ENCODE measurements at places on chromosomes 13 and 19. TPM values are rescaled to one million over a fixed set of nuclear protein-coding genes. Genes with fewer than 3 reads are reported as not detected.

The CGB8 gene
- total RNA-seq, result not detected

- no peaks in the 10 kb centered on the region for H3K27me3 ChIP-seq
- no peaks in the 10 kb centered on the region for H3K4me1 ChIP-seq
- no peaks in the 10 kb centered on the region for H3K36me3 ChIP-seq
- H3K27ac ChIP-seq, result no peak overlapping the region
- DNase-seq, result no peak
Measured at GRCh38 chr19:28289295-28290063, 923.5 kb downstream of the UQCRFS1 start.

The ICAM4 gene
- 2.9 TPM for total RNA-seq

DNA sequence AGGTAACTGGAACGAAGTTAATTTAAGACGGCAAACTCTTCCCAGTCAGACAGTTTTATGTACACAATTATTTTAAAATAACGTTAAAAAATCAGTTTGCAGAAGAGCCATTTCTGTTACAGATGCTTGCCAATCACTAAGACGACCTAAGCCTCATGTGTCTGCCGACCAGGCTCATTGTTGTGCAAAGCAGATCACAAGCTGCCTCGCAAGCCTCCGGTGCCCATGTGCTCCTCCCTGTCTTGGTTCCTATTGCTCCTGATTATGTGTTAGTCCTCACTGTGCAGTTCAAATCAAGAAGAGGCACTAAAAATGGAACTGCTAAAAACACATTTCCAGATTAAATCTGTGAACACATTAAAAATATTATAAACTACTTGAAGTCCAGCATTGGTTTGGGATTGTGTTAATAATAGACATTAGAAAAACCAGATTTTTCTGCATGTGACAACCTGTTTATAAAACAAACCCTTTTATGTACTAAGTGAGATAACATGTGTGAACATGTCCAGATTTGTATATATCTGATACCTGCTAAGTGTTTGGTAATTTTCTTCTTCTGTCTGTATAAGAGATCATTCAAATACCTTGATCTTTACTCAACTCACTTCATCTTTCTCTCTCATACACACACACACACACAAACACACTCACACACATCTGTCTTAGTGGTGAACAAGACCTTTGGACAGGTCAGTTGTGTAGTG is 81.9 kb upstream of the SLC15A1 start:
- no peaks in the 10 kb centered on the region for H3K4me1 ChIP-seq
- H3K27ac ChIP-seq, result no peak overlapping the region
- no peaks in the 10 kb centered on the region for H3K27me3 ChIP-seq
- no peak for DNase-seq
- H3K4me3 ChIP-seq, result no peak overlapping the region

The GALP gene
- not detected for total RNA-seq

GRCh38 chr13:33321686-33322542 is 36.4 kb upstream of the STARD13 start:
- H3K4me3 ChIP-seq, result no peak overlapping the region
- no peaks in the 10 kb centered on the region for H3K27me3 ChIP-seq
- DNase-seq, result no peak
- H3K36me3 ChIP-seq, result no peaks in the 10 kb centered on the region
- no peaks in the 10 kb centered on the region for H3K4me1 ChIP-seq

DNA sequence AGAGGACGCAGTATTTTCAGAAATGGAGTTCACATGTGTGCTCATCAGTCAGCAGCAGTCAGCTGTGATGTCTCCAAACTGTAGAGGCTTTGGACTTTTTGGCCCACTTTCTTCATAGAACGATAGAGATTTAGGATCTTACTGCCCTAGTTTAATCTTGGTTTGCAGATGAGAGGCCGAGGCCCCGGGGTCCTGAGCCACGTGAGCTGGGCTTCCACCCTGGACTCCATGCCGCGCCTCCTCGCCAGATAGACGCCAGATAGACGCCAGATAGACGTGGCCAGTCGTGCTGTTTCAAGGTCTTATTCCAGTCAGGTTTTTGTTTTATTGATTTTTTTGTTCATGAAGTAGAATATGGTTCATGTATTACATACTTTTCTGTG is 11.7 kb upstream of the MCF2L start:
- H3K4me1 ChIP-seq, result peaks cover 79% of the 10 kb centered on the region
- H3K36me3 ChIP-seq, result no peaks in the 10 kb centered on the region

GRCh38 chr19:8631425-8631819 is 989 bp downstream of the NFILZ start:
- DNase-seq, result peak; percentile 86
- peaks cover 49% of the 10 kb centered on the region for H3K4me1 ChIP-seq
- no peaks in the 10 kb centered on the region for H3K27me3 ChIP-seq

- no peak overlapping the region for H3K4me3 ChIP-seq
- peaks cover 17% of the 10 kb centered on the region for H3K4me1 ChIP-seq
- no peak for DNase-seq
- no peak overlapping the region for H3K27ac ChIP-seq
- no peaks in the 10 kb centered on the region for H3K27me3 ChIP-seq
Measured at GRCh38 chr19:5947435-5947834, 30.5 kb downstream of the RANBP3 start.

The RASGRP4 gene
- total RNA-seq, result not detected

DNA sequence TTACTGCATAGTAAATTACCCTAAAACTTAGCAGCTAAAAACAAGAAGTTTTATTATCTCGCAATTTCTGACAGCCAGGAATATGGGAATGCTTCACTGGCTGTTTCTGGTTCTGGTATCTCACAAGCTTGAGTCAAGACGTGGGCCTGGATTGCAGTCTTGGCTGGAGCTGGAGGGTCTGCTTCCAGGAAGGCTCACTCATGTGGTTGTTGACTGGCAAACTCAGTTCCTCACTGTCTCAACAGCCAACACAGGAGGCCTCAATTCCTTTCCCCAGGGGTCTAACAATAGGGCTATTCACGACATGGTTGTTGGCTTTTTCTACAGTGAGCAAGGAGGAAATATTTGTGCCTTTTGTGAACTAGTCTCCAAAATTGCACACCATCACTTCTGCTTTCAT is 146.3 kb downstream of the GPC5 start:
- DNase-seq, result peak; percentile 5
- H3K27me3 ChIP-seq, result no peaks in the 10 kb centered on the region
- no peak overlapping the region for H3K27ac ChIP-seq
- H3K36me3 ChIP-seq, result no peaks in the 10 kb centered on the region
- H3K4me1 ChIP-seq, result peaks cover 9% of the 10 kb centered on the region

DNA sequence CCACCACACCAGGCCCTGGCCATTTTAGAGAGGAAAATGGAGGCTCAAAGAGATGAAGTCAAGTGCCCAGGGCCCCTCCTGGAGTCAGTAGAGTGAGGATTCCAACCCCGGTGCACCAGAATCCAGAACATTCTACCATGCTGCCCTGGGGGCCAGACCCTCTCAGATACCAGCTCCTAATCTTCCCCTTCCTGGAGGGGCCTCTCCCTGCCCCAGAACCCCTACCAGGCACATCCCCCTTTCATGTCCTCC is 11.1 kb downstream of the CAPN12 start:
- H3K36me3 ChIP-seq, result peaks cover 12% of the 10 kb centered on the region
- H3K27ac ChIP-seq, result no peak overlapping the region
- H3K27me3 ChIP-seq, result no peaks in the 10 kb centered on the region
- H3K4me1 ChIP-seq, result peaks cover 38% of the 10 kb centered on the region
- no peak for DNase-seq

GRCh38 chr13:64917566-64917965 is 2312.6 kb downstream of the PCDH9 start:
- no peaks in the 10 kb centered on the region for H3K4me1 ChIP-seq
- H3K4me3 ChIP-seq, result no peak overlapping the region
- no peaks in the 10 kb centered on the region for H3K27me3 ChIP-seq
- no peak for DNase-seq
- no peaks in the 10 kb centered on the region for H3K36me3 ChIP-seq

- H3K27ac ChIP-seq, result no peak overlapping the region
- H3K27me3 ChIP-seq, result no peaks in the 10 kb centered on the region
- peaks cover 62% of the 10 kb centered on the region for H3K36me3 ChIP-seq
- H3K4me1 ChIP-seq, result no peaks in the 10 kb centered on the region
Measured at GRCh38 chr13:41075034-41075433, 13.7 kb downstream of the WBP4 start.

DNA sequence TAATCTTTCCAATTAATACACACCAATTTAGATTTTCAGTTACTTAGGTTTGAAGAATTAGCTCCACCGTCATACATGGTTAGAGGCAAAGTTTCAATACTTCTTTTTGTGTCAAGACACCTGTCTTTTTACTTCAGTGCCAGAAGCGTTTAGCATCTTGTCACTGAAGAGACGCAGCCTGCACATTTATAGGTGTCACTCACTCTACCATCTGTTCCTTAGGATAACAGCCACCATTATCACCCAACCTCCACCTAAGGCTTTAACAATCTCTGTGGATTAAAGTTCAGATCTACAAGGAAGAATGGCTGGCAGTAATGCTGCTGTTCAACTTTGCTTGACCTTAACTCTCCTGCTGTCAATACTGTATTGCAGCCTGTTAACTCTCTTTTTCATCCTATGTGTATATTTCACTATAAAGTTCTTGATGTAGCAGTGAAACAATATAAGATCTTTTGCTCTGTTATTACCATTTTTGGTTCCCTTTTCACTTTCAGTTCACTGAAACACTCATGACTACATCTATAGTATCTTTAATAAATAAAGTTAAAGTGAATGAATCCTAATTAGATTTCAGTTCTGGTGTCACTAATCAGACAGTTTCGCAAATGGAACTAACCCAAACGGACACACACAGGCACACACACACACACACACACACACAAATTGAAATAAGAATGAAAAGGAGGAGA is 435.6 kb downstream of the PCDH9 start:
- no peak overlapping the region for H3K27ac ChIP-seq
- DNase-seq, result no peak
- H3K4me3 ChIP-seq, result no peak overlapping the region
- no peaks in the 10 kb centered on the region for H3K27me3 ChIP-seq
- H3K36me3 ChIP-seq, result no peaks in the 10 kb centered on the region

The STK11 gene
- total RNA-seq, result 28.4 TPM

The ZNF587 gene
- total RNA-seq, result 22.9 TPM

- H3K4me3 ChIP-seq, result no peak overlapping the region
- H3K36me3 ChIP-seq, result no peaks in the 10 kb centered on the region
- no peak overlapping the region for H3K27ac ChIP-seq
- H3K4me1 ChIP-seq, result no peaks in the 10 kb centered on the region
Measured at GRCh38 chr13:67061750-67062149, 168.4 kb downstream of the PCDH9 start.

DNA sequence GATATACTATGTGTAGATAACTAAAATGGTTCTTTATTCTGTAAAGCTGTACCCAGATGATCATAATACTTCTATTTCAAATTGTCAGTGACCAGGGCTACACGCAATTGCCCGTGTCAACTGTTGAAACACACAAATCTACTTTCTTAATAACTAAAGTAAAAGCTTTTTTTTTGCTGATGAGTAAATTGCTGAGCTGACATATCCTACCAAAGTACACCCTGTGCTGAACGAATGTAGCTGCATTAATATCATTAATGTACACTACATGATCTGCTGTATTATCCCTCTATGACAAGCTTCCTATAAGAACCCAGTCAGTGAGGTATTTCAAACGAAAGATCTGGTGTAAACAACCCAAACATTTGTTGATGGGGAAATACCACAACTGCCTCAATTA is 827.2 kb upstream of the ATXN8OS start:
- no peaks in the 10 kb centered on the region for H3K4me1 ChIP-seq
- no peak overlapping the region for H3K27ac ChIP-seq
- DNase-seq, result no peak
- no peaks in the 10 kb centered on the region for H3K36me3 ChIP-seq
- no peak overlapping the region for H3K4me3 ChIP-seq

- H3K27me3 ChIP-seq, result no peaks in the 10 kb centered on the region
- H3K36me3 ChIP-seq, result no peaks in the 10 kb centered on the region
- no peak for DNase-seq
- H3K4me1 ChIP-seq, result no peaks in the 10 kb centered on the region
- no peak overlapping the region for H3K27ac ChIP-seq
Measured at GRCh38 chr19:23321953-23322549, 71.9 kb upstream of the ZNF724 start.

- no peak overlapping the region for H3K4me3 ChIP-seq
- H3K27ac ChIP-seq, result no peak overlapping the region
Measured at GRCh38 chr13:105089858-105090643, 1445.4 kb downstream of the EFNB2 start.

DNA sequence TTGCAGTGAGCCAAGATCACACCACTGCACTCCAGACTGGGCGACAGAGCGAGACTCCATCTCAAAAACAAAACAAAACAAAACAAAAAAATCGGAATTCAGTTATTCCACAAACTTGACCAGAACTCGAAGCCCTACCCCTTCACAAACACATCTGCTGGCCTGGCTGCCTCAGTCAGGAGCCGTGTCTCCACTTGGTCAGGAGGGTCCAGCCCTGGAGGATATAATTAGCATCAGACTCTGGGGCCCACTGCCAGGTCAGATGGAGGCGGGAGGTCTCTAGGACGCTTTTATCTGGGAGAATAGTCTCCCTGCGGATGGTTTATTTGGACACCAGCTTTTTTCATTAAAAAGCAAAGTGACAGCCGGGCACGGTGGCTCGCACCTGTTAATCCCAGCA is 8.0 kb downstream of the ELL start:
- peak overlapping the region; percentile 94 for H3K27ac ChIP-seq
- peaks cover 96% of the 10 kb centered on the region for H3K4me1 ChIP-seq
- no peaks in the 10 kb centered on the region for H3K27me3 ChIP-seq

The SERPINE3 gene
- not detected for total RNA-seq

The LILRB5 gene
- total RNA-seq, result not detected

DNA sequence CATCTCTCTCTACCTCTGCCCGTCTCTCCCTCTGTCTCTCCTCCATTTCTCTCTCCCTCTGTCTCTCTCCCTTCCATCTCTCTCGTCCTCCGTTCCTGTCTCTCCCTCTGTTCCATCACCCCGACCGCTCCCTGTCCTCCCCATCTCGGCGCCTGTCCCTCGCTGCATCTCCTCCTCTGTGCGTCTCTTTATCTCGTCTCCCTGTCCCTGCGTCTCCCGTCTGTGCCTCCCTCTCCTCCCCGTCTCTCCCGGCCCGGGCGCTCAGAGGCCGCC is 4.6 kb downstream of the GRIN2D start:
- no peaks in the 10 kb centered on the region for H3K36me3 ChIP-seq
- H3K27me3 ChIP-seq, result peaks cover 9% of the 10 kb centered on the region
- peaks cover 67% of the 10 kb centered on the region for H3K4me1 ChIP-seq
- H3K4me3 ChIP-seq, result peak overlapping the region; percentile 40

The TYROBP gene
- total RNA-seq, result not detected

The ZNF66 gene
- total RNA-seq, result 5.1 TPM

DNA sequence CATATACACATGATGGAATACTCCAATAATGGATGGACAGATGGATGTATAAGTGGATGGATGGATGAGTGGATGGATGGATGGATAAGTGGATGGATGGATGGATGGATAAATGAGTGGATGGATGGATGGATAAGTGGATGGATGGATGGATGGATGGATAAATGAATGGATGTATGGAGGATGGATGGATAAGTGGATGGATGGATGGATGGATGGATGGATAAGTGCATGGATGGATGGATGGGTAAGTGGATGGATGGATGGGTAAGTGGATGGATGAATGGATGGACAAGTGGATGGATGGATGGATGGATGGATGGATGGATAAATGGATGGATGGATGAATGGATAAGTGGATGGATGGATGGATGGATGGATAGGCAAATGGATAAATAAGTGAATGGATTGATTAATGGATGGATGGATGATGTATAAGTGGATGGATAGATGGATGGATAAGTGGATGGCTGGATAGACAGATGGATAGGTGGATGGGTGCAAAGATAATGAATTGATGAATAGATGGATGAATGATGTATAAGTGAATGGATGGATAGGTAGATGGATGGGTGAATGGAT is 8.4 kb upstream of the COMP start:
- H3K4me3 ChIP-seq, result no peak overlapping the region
- H3K27me3 ChIP-seq, result peaks cover 19% of the 10 kb centered on the region
- no peak overlapping the region for H3K27ac ChIP-seq
- H3K36me3 ChIP-seq, result no peaks in the 10 kb centered on the region
- H3K4me1 ChIP-seq, result peaks cover 70% of the 10 kb centered on the region
- DNase-seq, result no peak

- 0 out of 2 replicates have a peak, but pooled peaks cover 7% of the 10 kb centered on the region for H3K4me1 ChIP-seq
- no peaks in the 10 kb centered on the region for H3K27me3 ChIP-seq
- no peak overlapping the region for H3K4me3 ChIP-seq
- H3K36me3 ChIP-seq, result no peaks in the 10 kb centered on the region
Measured at GRCh38 chr19:33665776-33666595, 44.2 kb downstream of the CHST8 start.

All from HepG2 (cell line).